NCI-H446 treated with DMSO at 0.1 percent for 48 hours (cell line): ENCODE measurements at places on chromosomes 7 and 10.

DNA sequence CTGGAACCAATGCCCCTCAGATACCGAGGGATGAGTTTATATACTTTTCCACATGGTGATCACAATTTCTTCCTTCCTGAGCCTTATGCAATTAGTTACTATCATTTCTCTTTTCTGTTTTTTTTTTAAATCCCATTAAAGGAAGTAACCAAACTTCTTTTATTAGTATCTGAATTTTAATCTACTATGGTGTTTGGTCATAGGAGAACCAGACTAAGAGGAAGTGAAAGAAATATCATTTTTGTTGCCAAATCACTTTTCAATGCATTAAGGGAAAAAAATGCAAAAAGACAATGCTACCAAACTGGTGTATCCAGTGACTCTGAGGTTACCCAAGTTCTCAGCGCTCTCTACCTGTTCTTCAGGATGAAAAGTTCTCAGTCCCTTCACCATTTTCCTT lies 167.7 kb downstream of the NXPH1 start:
- no peak for DNase-seq

DNA sequence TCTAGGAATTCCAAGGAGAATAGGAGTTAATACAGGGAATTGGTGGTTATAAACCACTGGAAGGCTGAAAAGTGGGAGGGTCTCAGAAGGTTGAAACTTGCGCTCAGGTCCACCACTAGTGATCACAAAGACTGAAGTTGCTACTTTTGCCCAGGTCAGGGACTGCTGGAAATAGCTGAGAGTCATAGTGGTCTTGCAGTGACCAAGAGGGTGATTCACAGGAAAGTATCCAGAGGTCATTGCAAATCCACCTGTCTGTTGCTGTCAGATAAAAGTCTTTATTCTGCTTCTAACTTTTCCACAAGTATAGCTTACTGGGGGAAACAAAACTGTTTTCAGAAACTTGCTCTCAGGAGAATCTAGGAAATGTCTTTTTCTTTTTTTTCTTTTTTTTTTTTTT lies 211.5 kb upstream of the PRSS1 start:
- no peak for DNase-seq

GRCh38 chr7:47817917-47818316 lies 130.3 kb downstream of the PKD1L1 start:
- no peak for DNase-seq

- no peak for DNase-seq
Measured at GRCh38 chr7:129797214-129797789, 155.5 kb downstream of the UBE2H start.

GRCh38 chr10:98488669-98489430 lies 42.1 kb upstream of the HPS1 start:
- no peak for DNase-seq

GRCh38 chr10:114173603-114173920 lies 441 bp downstream of the CCDC186 start:
- no peak for DNase-seq

GRCh38 chr10:681670-682318 lies 7.7 kb downstream of the DIP2C start:
- DNase-seq = no peak

GRCh38 chr10:81541517-81541916 lies 333.5 kb upstream of the NRG3 start:
- DNase-seq = no peak

- no peak for DNase-seq
Measured at GRCh38 chr7:51456-52068, 140.8 kb upstream of the FAM20C start.
